ENCODE measurements at places on chromosomes 1 and 21.

DNA sequence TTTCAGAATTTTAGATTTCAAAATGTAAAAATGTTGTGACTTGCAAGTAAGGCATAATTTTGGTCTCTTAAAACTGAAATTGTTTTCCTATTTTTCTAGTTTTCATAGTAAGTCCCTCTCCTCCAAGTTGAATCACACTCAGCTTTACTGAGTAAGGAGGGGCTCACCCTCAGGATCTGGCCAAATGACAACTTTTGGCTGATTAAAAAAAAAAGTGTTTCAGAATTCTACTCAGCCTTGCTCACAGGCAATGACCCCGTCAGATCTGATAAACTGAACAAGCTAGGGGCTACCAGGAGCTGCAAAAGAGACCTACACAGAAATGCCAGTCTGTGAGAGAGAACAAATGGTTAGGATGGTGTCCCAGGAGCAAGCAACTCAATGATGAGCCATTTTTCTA, 159.8 kb downstream of the PBX1 start:
- DNase-seq = no peak

GRCh38 chr1:174769961-174770549, 229.7 kb upstream of the CACYBP start:
- peak; percentile 9 for DNase-seq

DNA sequence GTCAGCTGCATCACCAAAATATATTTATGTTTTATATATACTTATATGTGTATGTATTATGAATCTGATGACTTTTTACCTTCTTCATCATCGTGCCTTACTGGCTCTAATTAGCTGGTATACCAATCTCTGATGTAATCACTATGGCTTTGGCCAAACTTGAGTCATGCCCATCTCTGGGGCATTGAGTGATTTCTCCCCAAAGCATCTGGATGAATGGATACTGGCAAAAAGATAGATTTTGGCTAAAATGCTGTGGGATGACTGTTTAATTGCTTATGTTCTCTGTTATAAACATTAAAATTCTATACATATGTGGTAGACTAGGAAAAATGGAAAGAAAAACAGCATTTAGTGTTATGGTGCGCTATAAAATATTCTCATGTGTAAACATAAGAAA, 19.6 kb downstream of the CDKN2C start:
- no peak for DNase-seq

- DNase-seq = no peak
Observed at GRCh38 chr1:63671514-63671913, 78.3 kb downstream of the PGM1 start.

DNA sequence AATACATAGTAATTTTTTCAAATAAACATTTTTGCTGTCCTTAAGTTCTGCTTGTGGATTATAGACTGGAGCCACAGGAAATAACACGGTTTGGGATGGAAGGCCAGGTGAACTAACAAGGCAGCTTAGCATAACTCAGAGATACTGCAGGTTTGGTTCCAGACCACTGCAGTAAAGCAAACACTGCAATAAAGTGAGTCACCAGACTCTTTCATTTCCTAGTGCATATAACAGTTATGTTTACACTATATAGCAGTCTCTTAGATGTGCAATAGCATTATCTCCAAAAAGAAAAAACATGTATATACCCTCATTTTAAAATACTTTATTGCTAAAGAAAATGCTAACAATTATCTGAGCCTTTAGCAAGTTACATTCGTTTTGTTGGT, 22.0 kb downstream of the LRRC42 start:
- DNase-seq = no peak

DNA sequence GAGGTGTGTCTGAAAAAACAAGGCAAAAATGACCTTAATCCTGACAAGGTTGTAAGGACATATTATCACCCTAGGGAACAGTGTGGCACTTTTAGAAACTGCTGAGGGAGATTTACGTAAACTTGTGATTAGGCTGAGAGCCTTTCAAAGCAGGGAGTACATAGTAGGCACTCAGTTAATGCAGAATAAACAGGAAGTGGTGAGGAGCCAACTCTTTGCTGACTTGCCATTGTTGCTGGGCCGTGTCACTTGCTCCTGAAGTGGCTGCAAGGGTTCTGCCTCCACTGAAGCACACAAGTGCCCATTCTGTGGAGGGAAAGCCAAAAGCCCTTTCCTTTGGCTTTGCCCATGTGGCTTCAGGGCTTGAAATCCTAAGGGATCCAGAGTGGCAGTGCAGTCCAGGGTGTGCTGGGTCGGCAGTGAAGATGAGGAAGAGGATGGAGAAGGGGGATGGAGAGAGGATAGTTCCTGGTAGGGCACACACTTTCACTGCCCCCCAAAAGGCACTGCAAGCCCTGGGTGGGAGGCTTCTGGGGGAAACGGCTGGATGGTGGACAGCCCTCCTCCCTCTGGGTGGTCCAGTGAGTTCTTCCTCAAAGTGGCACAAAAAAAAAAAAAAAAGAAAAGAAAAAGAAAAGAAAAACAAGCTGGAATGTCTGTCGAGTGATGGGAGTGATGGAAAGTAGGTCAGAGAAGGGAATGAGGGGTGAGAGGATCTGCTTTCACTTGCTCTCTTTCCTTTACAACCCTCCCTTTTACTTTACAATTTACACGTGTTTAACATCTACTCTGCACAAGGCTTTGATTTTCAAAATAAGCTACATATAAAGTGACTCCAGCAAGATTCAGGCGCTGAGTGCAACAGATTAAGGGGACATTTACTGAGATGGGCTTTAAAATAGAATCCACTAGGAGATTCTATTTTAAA, 13.7 kb upstream of the RHEX start:
- DNase-seq = no peak

DNA sequence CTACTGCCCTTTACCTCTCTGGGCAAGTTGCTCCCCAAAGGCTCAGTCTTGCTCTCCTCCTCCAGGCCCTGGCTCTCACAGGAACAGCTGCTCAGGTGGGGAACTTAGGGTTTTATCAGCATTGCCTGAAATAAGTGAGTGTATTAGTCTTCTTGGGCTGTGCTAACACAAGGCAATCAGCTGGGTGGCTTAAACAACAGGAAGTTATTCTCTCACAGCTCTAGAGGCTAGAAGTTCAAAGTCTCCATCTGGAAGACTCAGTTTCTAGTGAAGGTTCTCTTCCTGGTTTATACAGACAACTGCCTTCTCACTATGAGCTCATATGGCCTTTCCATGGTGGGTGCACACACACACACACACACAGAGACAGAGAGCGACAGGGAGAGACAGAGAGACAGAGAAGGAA, 2.8 kb upstream of the CD1C start:
- DNase-seq = no peak

- DNase-seq = no peak
Observed at GRCh38 chr1:156703336-156703735, 2.0 kb downstream of the CRABP2 start.

DNA sequence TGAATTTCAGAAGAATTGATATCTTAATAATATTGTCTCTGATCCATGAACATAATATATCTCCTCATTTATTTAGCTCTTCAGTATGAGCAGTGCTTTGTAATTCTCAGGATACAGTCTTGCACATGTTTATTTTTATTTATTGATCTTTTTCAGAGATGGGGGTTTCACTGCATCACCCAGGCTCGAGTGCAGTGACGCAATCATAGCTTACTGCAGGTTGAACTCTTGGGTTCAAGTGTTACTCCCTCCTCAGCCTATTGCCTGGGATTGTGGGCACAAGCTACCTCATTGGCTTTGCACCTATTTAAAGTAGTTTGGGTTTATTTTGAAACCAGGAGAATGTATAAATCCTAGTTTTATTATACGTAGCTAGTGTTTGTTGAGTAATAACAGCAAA, 4.7 kb downstream of the RPS6KC1 start:
- no peak for DNase-seq

DNA sequence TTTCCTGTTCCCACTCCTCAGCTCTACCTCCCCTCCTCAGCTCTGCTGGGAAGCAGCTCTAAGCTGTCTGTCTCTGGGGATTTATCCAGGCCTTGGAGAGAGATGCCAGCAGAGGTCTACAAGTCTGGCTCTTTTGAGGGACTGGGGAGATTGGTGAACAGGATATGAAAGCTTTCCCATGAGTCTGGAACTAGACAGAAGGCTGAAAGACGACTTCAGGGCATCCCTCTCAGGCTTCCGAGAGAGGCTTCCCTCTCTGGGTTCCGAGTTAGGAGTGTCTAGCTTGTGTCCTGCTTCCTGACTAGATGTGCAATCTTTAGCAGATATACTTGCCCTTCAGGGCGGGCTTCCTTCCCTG, 733 bp downstream of the TMEM35B start:
- DNase-seq = no peak

- DNase-seq = no peak
Observed at GRCh38 chr1:5757187-5757805, 234.9 kb downstream of the NPHP4 start.

DNA sequence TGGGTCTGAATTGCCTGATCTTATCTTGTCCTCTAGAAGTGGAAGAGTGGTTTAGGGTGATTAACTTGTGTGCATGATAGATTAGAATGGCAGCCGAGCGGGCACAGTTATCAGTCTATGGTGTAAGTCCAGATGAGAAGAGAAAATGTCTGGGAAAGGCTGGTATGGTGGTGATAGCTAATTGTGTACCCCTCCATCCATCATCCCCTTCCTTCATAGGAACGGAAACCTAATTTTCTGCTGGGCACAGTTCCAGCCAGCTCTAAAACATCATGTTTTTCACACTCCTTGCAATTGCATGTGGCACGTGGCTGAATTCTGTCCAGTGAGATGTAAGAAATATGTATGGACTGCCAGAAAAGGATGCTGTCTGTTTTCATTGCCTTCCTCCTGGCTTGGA, 40.9 kb upstream of the ZP4 start:
- DNase-seq = no peak

GRCh38 chr1:78165816-78166215, 120.0 kb downstream of the GIPC2 start:
- no peak for DNase-seq

DNA sequence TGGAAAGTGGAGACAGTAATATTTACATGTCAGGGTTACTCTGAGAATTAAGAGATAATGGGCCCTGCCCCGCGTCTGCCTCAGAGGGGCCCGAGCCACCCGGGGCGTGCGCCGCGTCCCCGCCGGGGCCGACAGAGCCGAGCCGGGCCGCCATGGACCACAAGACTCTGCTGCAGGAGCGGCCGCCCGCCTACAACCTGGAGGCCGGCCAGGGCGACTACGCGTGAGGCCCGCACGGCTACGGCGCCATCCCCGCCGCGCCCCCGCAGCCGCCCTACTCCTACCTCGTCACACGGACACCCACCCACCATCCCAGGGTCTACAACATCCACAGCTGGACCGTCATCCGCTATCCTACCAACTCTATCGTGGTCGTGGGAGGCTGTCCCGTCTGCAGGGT, 35.1 kb upstream of the LRRC39 start:
- no peak for DNase-seq

DNA sequence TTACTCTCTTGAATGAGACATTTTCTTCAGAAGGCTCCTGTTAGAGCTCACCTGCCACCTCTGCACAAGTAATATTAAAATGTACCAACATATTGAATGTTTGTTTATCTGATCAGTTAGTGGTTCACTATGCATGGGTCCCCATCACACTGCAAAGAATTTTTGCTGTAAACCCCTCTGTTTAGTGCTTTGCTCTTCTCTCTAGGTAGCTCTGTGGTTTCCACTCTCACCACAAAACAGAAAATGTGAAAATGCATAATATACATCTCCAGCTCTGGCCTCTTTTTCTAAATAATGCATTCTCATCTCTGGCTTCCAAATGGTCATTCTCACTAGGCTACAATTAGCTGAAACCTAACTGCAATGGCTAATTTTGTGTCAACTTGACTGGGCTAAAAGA, 176.7 kb downstream of the TRIM33 start:
- no peak for DNase-seq

GRCh38 chr1:233959102-233959501, 54.6 kb downstream of the SLC35F3 start:
- no peak for DNase-seq

- DNase-seq = no peak
Observed at GRCh38 chr1:10253755-10254154, 43.4 kb downstream of the KIF1B start.

GRCh38 chr21:41583274-41583790, 75.4 kb upstream of the TMPRSS2 start:
- DNase-seq = no peak

- no peak for DNase-seq
Observed at GRCh38 chr1:39328586-39329121, 124.2 kb downstream of the MACF1 start.

GRCh38 chr1:238530209-238530851, 639.6 kb upstream of the ZP4 start:
- no peak for DNase-seq

GRCh38 chr1:230228236-230228897, 161.3 kb downstream of the GALNT2 start:
- no peak for DNase-seq

DNA sequence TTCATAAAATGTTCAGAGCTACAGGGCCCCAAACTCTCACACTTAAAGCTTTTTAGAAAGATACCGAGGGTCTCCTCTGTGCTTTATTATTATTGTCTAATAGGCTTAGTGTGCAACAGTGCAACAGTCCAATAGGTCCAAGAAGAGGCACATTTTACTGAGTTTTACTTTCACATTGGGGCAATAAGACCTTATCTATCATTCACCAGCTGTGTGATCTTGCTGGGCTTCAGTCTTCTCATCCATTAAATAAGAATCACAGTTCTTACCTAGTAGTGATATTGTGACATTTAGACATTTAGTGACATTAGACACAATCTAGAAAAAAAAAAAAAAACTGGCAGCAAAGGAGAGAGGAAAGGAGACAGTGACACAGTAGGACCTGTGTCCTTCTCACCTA, 175.8 kb upstream of the NFIA start:
- DNase-seq = no peak

DNA sequence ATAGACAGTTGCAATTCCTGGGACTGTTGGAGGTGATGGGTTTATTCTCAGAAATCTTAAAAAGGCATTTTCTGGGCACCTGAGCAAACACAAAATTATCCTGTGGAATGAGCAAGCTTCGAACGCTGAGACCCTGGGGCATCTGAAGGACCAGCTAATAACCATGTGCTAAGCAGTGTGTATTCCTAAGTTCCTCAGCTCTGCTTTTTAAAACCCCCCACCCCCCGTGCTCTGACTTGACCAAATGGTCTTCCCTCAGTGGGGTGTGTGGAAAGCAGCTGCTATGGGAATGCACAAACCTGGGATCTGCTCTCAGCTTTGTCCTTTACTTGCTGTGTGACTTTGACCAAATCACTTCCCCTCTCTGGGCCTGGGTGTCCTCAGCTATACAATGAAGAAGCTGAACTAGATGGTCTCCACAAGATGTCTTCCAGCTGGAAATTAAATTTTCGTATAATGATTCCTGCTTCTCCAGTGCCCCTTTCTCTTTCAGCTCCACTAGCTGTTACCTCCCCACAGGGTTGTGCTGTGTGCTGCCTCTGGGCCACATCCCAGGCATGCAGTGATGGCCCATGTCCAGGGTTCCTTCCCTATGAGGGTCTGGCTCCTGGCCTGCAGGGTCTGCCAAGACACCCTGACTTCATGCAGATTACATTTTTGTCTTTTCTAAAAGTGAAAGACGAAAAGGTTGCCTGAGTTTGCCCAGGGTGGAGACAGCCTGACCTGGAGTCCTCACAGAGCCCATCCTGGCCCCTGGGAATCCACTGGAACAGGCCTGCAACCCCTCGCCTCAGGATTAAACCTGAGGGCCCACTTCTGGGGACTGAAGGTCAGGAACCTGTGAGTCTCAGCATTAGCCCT, 14.9 kb upstream of the CD247 start:
- no peak for DNase-seq

All from stimulated activated CD4-positive, alpha-beta T cell treated with anti-CD3 and anti-CD28 coated beads, Interleukin-1b, Interleukin-23, amount 100 ng/mL, for 4 hours (primary cell).